Naive thymus-derived CD4-positive, alpha-beta T cell (primary cell): ENCODE measurements at places on chromosomes 7 and 10.

GRCh38 chr10:44023517-44023916 is 361.4 kb downstream of the CXCL12 start:
- DNase-seq, result no peak

GRCh38 chr7:101792051-101792681 is 25.3 kb upstream of the CUX1 start:
- DNase-seq, result no peak

DNA sequence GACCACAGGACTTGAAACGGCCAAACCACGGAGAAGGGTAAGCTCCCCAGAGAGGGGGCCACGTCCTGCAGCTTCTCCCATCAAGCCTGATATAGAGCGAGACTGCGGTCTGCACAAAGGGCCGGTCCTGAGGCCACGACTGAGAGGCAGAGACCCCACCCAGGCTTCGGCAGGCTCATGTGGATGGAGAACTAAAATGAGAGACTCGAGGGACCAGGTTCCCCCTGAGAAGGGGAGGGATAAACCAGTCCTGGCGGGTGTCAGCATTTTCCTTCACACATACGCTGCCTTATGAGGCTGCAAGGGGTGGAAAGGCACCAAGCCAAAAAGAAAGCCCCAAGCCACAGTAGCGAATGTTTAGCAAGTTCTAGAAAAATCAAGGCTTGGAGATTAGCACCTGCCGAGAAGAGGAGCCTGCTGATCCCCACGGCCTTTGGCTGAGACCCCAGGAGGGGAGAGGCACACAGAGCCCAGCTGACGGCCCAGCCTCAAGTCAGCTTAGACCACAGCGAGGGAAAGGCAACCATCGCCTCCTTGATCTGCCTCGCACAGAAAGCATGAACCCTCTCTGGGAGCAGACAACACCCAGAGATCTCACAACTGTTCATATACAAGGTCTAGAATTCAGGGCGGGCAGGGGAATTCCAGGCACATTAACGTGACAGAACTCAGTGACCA is 92.6 kb upstream of the RNF32 start:
- DNase-seq, result no peak

- DNase-seq, result no peak
These were observed 973.8 kb upstream of the LRRTM3 start for GRCh38 chr10:65952086-65952485.

GRCh38 chr10:44517635-44518034 is 132.7 kb upstream of the CXCL12 start:
- DNase-seq, result no peak
